ENCODE measurements at places on chromosomes 13 and 19.

DNA sequence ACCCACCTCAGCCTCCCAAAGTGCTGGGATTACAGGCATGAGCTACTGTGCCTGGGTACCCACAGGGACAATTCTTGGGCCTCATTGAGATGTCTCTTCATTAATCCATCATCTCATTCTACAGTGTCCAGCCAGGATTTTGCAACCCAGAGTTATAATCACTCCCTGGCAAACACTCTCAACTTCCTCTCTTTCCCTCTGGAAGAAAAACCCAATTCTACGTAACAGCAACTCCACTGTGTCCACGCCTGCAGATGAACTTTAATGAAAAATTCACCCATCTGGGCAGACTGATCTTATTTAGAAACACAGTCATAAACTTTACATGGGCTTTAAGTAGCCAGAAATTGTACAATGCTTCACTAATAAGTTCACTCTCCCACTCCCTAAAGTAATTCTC, 90.1 kb upstream of the ABCC4 start:
- DNase-seq, result no peak

GRCh38 chr19:19202707-19203011, 555 bp downstream of the NR2C2AP start:
- no peak for DNase-seq

GRCh38 chr13:44281252-44282000, 92.2 kb upstream of the SERP2 start:
- no peak for DNase-seq

DNA sequence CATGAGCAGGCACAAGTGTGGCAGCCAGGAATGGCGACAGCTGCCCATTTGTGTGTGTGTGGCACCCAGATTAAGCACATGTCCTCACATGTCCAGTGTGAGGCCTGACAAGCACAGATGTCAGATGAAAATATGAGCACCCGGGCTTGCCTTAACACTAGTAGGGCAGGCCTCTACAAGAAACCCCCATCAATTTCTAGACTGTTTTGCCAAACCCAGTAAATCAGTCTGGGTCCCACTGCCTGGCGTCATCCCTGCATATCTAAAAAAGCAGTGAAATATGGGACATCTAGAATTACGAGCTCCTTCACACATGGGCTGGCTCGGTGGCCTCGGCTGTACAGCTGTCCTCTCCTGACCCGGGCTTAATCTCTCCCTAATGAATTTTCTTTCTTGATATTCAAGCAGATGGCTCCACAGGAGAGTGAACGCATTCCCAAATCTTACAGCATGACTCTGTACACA, 432.7 kb downstream of the FOXO1 start:
- DNase-seq, result no peak

DNA sequence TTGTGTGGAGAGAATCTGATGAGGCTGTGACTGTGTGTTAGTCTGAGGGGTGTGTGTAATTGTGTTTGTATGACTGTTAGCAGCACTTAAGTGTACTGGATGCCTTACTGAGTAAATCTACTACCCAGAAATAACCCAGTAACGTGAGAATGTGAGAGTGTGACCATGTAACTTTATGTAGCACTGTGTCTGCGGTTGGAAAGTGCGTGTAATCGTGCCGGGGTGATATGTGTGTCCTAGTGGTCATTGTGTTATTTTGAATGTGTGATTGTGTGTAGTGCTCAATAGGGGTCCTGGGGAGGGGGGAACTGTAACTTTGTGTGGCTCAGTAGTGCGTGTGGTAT, 550 bp downstream of the ZNF383 start:
- DNase-seq, result no peak

- DNase-seq, result no peak
Observed at GRCh38 chr13:77584106-77584505, 48.6 kb downstream of the SCEL start.

- DNase-seq, result no peak
Observed at GRCh38 chr19:50460161-50460765, 16.0 kb upstream of the EMC10 start.

DNA sequence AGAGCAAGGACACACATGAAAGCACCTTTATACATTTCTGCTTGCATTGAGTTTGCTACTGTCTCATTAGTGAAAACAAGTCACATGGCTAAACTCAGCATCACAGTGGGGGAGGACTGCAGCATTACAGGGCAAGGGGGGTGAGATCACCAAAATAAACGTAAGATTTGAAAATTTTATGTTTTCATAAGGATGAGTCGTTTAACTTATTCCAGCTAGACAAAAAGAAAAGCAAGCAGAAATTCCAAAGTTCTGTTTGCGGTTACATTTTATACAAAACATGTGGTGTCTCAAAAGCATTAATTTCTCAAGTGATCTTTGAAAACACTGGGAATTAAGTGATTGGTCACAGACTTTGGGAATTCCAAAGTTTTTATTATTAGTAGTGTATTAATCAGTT, 261.4 kb upstream of the RXFP2 start:
- no peak for DNase-seq

- no peak for DNase-seq
Observed at GRCh38 chr13:86426437-86426836, 627.2 kb upstream of the SLITRK6 start.

DNA sequence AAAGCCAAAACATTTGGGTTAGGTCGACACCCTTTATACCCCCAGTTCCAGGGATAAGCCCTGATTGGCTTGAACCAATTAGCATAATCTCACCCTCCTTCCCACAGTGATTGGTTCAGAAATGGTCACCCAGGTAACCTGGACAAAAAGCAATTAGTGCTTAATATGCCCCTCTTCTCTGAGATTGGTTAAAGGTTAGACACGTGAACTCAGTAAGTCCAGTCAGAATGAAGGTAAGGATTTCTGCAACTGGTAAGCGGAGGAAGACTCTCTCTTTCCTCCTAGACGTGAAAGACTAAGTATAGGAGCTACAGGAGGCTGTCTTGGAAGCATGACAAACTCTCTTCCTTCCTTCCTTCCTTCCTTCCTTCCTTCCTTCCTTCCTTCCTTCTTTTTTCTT, 1.3 kb upstream of the PNMA8C start:
- no peak for DNase-seq

- DNase-seq, result no peak
Observed at GRCh38 chr19:32497391-32497790, 83.6 kb upstream of the PDCD5 start.

DNA sequence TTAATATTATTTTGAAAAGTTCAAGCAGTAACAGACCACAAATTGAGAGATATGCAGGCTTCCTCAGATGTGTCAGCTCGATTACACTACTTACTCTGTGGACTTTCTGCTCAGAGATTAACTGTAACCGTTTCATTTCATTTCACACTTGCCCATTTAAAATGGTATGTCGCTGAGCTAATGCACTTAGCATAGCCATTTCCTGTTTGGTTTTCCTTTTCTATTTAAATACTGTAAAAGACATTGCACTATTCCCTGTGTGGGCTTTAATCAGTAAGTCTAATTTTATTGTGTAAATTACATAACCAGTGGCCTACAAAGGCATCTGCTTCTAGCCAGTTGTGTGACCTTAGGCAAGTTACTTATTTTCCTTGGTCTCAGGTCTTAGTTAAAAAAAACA, 237.6 kb downstream of the LACC1 start:
- no peak for DNase-seq

DNA sequence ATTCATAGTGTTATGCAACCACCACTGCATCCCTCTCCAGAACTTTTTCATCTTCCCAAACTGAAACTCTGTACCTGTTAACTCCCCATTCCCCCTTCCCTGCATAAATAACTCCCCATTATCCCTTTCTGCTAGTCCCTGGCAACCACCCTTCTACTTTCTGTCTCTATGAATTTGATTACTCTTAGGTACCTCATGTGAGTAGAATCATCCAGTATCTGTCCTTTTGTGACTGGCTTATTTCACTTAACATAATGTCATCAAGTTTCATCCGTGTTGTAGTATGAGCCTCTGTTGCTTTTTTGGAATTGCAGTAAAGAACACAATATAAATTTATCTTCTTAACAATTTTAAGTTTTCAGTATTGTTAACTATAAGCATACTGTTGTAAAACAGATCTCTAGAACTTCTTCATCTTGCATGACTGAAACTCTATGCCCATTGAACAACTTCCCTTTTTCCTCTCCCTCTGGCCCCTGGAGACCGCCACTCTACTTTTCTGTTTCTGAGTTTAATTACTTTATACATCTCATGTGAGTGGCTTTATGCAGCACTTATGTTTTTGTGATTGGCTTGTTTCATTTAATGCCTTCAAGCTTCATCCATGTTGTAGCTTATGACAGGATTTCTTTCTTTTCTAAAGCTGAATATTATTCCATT, 87.3 kb upstream of the ABCC4 start:
- DNase-seq, result no peak

DNA sequence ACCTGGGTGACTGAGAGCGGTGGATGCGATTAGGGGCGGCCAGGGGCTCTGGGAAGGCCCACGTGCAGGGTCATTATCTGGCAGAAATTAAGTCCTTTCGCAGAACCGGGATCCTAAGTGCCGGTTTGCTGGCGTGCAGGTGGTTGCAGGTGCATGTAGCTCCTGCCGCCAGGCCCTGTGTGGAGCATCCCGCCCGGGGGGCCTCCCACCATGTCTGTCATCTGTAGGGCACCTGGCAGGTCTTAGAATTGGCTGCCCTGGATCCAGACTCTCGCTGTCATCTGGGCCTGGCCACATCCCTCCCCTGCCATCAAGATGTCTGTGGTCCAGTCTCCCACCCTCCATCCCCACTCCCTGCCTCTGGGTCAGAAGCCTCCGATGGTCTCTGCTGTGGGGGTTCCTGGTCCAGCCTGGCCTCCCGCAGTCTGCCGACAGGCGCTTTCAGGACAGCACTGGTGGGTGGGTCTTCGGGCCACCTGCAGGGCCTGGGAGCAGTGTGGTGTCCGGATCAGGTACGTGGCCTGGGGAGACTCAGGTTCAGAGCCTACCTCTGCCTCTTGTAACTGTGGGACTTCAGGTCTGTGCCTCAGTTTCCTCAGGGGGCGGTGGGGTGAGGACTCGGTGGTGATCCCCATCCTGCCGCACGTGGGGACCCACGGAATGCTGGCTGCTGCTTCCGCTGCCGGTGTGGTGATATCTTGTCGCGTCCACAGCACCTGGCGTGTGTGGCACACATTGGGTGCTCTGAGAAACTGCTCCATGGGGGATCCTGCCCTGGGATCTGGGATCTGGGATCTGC, 5.4 kb downstream of the GNA11 start:
- DNase-seq, result no peak

- DNase-seq, result no peak
Observed at GRCh38 chr13:36753176-36753575, 65.8 kb upstream of the RFXAP start.

GRCh38 chr19:51903192-51903591, 1.6 kb downstream of the ZNF649 start:
- DNase-seq, result no peak
